ENCODE measurements at places on chromosomes 5 and 9. TPM values are rescaled to one million over a fixed set of nuclear protein-coding genes. Genes with fewer than 3 reads are reported as not detected.

- no peak for ATAC-seq
Observed at GRCh38 chr5:135203593-135204036, 169.6 kb upstream of the PITX1 start.

GRCh38 chr5:149048811-149049210 is 14.1 kb downstream of the SH3TC2 start:
- ATAC-seq: no peak

- ATAC-seq: no peak
Observed at GRCh38 chr9:136358888-136359287, 4.7 kb downstream of the DNLZ start.

The SOX30 gene
- 0.11 TPM for total RNA-seq

The MARCHF11 gene
- total RNA-seq: 3.9 TPM

The NDUFAF2 gene
- 63.3 TPM for total RNA-seq

DNA sequence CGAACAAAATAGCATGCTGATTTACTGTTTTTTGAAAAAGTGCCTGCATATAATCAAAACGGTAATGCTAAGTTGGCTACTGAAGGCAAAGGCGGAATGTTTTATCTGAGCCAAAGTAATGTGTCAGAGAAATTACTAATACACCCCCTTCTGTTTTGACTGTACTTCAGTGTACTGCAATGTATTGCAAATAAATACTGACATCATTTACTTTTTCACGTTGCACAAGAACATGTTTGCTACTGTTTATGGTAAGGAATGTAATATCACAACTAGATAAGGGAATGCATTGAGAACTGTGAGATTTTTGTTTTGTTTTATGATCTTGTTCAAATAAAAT is 813 bp upstream of the AGTPBP1 start:
- peak; percentile 7 for ATAC-seq

GRCh38 chr5:169095410-169095960 is 205.5 kb downstream of the SLIT3 start:
- ATAC-seq: no peak

The CEL gene
- total RNA-seq: 0.78 TPM

DNA sequence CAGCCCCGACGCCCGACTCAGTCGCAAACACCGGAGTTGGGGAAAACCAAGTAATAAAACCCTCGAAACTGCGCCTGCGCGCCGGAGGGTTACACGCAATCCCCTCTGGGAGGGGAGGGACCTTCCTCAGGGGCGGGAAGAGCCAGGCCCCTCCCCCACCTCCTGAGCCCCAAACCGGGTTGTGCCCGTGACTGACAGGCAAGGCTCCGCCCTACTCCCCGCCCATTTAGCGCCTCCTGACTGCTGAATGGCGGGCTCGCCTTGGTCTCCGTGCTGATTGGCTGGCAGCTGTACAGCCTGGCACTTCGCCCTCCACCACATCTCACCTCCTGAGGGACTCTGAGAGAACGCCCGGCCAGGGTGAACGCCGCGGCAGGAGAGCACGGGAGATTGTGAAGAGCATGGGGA is at the start of gene PRDM9:
Gene PRDM9 (plus strand): TSS at position 332 of the 408 bp plus-strand sequence. CDS start 1,425 bp downstream, outside the sequence.
- ATAC-seq: no peak

DNA sequence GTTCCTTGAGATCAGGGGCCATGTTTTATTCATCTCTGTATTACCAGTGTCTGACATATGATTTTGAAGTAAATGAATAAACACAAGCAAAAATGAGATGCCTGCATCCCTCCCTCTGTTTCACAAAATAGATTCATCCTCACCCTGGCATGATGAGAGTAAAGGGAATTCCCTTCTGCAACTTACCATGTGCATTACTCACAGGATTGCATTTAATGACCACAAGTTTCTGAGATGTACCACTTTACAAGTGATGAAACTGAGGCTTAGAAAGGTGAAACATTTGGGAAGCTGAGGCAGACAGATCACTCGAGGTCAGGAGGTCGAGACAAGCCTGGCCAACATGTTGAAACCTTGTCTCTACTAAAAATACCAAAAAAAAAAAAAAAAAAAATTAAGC is 74.2 kb upstream of the TNFSF8 start:
- ATAC-seq: no peak

- peak; percentile 46 for ATAC-seq
Observed at GRCh38 chr9:103245369-103245768, 250.2 kb downstream of the CYLC2 start.

DNA sequence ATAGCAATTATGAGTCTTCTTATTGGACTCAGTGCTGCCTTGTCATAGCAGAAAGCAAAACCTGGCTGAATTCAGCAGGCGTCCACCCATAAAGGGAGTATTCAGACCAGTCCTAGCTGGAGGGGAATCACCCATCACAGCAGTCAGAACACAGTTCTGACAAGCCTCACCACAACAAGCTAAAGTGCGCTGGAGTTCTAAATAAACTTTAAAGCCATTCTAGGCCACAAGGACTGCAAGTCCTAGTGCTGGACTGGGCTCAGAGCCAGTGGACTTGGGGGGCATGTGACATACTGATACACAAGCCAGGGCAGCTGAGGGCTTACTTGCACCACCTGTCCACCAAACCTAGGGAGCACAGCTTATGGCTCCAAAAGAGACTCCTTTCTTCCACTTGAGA is 115.3 kb upstream of the PCSK5 start:
- ATAC-seq: no peak

- ATAC-seq: peak; percentile 78
Observed at GRCh38 chr5:141657937-141658545, 6.8 kb upstream of the FCHSD1 start.

The ARSI gene
- 0.23 TPM for total RNA-seq

GRCh38 chr5:153476767-153477166 is 13.7 kb upstream of the GRIA1 start:
- ATAC-seq: no peak

- ATAC-seq: peak; percentile 72
Observed at GRCh38 chr9:1100945-1101344, 50.8 kb downstream of the DMRT2 start.

- peak; percentile 61 for ATAC-seq
Observed at GRCh38 chr9:134838651-134839454, 41.8 kb upstream of the FCN2 start.

The NOL8 gene
- 33.1 TPM for total RNA-seq

DNA sequence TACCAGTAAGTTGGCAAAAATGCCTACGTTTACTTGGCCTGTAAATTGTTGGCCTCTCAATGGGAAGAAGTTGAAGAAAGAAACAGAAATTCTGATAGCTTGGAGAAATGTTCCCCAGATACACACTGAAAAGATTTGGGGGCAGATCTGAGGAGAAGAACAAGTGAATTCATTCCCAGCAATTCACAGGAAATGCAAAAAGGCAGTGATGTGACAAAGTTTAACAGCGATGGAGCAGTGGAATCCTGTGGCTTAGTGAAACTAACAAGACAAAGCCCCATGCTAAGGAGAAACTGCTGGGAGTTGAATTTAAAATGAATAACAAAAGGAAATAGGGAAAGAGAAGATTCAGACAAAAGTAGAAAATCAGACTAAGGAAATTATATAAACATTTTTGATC is 213.2 kb upstream of the EDIL3 start:
- no peak for ATAC-seq

The NUTM2F gene
- total RNA-seq: not detected
